NCI-H446 (cell line): ENCODE measurements at places on chromosomes 5 and 9.

DNA sequence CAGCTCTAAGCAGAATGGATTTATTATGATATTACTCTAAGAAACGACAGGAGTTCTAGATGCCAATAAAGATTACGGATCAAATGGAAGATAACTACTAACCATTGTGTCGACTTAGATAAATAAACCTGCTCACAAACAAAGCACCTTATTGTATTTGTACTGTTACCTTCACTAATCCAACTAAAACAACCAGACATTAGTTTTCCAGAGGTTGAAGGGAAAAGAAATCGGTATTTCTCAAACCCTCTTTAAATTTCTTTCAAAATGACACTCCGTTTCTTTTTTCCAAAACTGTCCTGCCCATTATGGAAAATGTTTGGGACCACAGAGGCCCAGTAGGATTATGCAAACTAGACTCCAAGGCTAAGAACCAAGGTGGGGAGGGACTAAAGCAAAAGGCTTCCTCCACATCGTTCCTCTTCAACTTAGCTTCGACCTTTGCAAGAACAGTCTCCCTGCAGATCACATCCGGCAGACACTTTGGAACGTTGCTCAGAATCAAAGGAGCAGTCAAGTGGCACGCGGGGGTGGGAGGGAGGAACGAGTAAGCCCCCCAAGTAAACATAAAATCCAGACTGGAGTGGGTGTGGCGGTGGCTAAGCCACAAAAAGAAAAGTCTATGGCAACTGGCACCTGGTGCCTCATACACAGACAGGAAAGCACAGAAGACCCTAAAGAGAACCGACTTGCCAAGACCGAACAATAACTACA lies 2.7 kb downstream of the MLLT3 start:
- DNase-seq, result peak; percentile 45

GRCh38 chr5:124199893-124200292 lies 546.5 kb downstream of the ZNF608 start:
- no peak for DNase-seq

DNA sequence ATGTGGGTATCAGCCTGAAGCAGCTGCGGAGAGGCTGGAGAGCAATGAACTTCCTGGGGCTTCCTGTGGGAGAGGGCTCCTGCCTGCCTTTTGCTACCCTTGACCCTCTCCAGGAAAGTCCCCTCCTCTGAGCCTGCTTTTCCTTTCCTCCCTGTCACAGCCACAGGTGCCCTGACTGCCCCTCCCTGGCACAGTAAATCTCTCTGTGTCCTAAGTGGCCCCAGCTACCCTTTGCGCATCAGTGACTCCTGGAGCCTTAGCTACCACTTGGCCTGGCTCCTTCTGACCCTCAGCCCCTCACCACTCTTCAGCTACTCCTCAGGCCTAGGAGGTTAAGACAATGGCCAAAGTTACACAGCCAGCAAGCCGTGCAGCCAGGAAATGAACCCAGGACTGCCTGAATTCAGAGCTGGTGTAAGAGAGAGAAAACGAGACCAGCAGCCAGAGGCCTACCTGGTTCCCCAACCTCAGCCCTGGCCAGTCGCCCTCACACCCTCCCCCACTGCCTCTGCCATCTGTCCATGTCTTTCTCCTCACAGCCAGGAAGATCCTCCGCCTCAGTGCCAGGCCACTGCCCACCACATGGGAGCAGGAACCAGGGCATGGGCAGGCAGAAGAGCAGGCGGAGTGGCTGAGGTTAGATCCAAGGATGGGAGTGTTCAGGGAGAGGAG lies 18.6 kb downstream of the CNTFR start:
- no peak for DNase-seq

- no peak for DNase-seq
Measured at GRCh38 chr5:134887593-134888159, 13.5 kb downstream of the TXNDC15 start.

DNA sequence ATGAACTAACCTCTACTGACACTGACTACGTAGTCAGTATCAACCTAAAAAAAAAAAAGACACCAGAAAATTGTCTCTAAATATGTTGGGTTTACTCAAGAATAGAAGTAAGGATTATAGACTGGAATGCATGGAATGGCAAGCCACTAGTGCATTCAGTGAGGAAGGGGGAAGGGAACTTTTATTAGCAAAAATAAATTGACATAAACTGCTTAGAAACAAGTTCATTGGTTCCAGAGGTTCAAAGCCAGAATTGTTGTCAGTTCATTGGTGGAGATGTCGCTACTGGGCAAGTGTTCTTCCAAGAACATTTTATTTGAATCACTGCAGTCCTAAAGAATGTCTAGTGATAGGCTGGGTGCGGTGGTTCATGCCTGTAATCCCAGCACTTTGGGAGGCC lies 26.1 kb upstream of the AOPEP start:
- no peak for DNase-seq

- no peak for DNase-seq
Measured at GRCh38 chr5:158641016-158641415, 458.7 kb downstream of the EBF1 start.
